GM12864 (cell line): ENCODE measurements at places on chromosomes 6 and 20.

- peak; percentile 82 for DNase-seq
Measured at GRCh38 chr6:36755435-36756348, 58.1 kb downstream of the RAB44 start.

DNA sequence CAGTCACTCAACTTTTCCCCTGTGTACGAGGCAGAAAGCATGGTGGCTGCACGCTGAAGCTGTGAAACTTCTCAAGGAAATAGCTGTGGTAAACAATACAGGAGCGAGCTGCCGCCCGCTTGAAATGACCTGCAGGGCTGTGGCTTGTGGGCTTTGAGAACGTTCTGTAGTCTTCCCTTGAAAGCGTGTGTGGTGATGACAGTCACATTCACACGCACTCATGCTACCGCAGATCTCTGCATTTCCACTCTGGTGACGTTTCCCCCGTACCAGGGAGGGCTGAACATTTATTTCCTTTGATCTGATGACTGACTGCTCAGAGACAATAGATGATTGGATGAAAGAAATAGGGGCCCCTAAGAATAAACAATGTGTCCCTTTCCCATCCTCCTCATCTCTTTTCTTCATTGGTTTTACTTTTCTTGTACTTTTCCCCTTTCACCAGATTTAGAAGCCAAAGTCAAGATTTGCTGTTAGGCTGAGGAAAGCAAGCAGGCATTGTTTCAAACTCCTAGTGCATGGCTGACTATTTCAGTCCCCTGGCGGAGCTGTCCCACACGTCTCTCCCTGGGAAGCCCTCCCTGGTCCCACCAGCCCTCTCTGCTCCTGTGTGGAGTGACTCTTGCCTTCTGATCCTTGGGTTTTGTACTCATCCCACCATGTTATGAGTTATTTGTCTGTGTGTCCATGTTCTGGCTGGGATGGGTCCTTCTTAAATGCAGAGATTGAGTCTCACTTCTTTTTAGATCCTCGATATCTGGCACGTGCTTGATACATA is 3.9 kb downstream of the SYTL3 start:
- peak; percentile 68 for DNase-seq

- no peak for DNase-seq
Measured at GRCh38 chr6:93272211-93272610, 147.1 kb downstream of the EPHA7 start.

- DNase-seq = no peak
Measured at GRCh38 chr20:21900431-21900830, 195.0 kb downstream of the PAX1 start.

GRCh38 chr6:137188855-137189254 is 15.4 kb upstream of the IL22RA2 start:
- DNase-seq = no peak

- DNase-seq = peak; percentile 38
Measured at GRCh38 chr6:49606721-49607390, 29.8 kb downstream of the RHAG start.

DNA sequence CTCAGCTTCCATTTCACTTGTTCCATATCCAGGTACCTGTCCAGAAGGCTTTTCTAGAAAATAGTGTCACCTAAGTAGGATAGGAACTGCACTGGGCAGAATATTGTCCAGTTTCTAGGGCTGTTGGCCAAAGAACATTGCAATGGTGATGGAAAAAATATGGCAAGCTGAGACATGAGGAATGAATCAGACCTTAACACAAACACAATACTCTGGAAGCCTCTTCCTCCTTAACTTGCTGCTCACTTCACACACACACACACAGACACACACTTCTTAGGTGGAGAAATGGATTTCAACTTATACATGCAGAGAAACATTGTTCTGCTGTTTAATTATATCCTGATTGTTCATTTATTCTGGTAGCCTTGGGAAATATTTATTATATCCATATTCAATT is 203.0 kb upstream of the RGS17 start:
- DNase-seq = no peak

DNA sequence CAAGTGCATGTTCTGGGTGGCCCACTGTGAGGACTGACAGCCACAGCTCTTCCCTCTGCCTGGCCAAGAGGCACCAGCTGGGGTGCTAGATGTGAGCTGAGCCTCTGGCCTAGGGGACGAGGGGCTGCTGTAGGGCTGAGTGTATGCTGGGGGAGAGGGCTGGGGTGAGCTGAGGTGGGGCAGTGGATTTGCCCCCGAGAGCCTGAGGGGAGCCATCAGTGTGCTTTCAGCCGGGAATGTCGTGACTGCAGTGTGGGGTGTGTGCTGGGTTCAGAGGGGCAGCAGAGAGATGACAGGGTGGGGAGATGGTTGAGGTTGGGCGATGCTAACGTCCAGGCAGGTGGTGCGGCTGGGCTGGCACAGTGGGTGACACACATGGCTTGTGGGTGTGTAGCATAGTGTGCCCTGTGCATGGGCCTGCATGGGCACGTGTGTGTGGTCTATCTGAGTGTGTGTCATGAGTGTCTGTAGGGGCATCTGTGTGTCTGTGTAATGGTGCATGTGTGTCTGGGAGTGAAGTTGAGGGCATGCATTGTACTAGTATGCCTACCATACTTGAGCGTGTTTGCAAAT is 46.0 kb upstream of the BLCAP start:
- DNase-seq = no peak

DNA sequence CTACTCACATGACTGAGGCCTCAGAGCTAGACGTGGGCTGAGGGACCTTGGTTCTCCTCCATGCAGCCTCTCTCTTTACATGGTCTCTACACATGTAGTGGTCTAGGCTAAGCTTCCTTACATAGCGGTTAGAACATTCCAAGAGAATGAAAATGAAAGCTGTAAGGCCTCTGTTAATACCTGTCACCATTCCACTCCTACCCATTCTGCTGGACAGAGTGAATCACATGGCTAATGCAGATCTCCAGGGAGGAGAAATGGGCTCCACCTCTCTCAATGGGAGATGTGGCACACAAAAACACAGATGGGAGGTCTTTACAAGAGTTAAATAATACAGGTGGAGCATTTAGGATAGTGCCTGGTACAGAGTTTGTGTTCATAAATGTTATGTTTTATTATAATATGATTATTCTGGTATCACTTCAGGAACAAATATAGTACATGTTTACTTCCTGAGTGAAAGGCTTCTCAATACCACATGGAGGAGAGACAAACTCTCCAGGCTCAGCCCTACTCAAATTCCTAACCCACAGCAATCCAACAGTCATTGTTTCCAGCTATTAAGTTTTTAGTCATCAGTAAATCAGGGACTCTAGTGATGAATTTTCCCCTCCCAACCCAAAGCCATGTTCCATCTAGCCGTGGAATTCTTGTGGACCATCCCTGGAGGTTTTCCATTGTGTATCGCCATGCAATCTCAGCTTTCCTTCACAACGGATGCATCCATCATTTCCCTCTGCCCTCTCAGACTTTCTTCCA is 57.9 kb downstream of the ISM1 start:
- DNase-seq = no peak

DNA sequence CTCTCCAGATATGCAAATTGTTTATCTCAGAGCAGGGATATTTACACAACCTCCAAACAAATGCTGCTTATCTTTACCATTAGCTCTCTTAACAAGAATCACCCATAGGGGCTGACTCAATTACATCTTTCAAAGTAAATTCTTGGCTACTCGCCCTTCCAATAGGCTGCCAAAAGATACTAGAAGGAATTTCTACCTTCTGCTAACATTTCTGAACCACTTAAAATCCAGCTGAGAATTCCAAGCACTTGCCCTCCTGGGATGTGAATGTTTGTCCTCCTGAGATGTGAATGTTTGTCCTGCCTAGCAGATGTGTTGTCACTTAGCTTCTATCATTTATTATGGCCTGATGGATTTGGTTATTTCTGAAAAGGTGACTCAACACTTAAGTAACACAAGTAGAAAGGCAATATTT is 388.0 kb downstream of the GJA1 start:
- DNase-seq = no peak

DNA sequence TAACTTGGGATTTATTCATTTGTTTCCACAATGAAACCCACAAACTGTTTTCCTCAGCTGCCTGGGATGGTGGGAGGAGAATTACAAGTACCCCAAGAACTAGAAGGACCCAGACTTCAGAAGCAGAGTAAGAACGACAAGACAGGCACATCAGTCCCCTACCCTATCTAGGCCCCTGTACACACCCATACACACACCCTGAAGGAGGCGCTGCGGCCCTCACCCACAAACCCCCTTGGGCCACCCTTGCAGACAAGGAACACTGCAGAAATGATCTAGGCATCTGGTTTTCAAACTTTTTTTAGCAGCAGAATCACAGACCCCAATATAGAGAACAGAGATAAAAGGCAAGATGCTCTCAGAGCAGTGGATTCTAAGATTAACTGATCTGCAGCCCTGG is 55.0 kb downstream of the TRERF1 start:
- no peak for DNase-seq

DNA sequence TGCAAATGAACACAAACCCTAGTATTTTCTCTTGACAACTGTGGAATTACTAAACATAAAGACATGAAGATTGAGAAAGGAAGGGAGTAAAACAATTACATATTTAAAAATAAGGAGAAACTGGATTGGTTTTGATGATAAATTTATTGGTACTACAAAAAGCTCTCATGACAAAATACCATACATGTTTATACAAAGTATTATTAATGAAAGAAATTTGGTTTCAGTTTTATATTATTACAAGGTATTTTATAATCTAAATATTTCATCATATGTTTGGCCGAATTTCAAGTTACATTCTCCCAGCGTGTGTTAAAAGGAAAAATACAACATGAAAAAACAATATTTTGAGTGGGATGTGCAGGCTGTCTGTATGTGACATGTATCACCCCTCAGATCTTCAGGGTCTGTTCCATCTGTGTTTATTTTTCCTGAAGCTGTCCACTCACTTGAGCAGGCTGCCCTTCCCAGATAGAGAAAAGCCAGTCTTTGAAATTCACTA is 568.4 kb downstream of the NKAIN2 start:
- no peak for DNase-seq

GRCh38 chr6:48994811-48995210 is 468.2 kb downstream of the MMUT start:
- no peak for DNase-seq

GRCh38 chr6:127484212-127484863 is 25.1 kb upstream of the KIAA0408 start:
- peak; percentile 40 for DNase-seq

GRCh38 chr6:152316024-152316423 is 321.1 kb downstream of the SYNE1 start:
- DNase-seq = no peak

DNA sequence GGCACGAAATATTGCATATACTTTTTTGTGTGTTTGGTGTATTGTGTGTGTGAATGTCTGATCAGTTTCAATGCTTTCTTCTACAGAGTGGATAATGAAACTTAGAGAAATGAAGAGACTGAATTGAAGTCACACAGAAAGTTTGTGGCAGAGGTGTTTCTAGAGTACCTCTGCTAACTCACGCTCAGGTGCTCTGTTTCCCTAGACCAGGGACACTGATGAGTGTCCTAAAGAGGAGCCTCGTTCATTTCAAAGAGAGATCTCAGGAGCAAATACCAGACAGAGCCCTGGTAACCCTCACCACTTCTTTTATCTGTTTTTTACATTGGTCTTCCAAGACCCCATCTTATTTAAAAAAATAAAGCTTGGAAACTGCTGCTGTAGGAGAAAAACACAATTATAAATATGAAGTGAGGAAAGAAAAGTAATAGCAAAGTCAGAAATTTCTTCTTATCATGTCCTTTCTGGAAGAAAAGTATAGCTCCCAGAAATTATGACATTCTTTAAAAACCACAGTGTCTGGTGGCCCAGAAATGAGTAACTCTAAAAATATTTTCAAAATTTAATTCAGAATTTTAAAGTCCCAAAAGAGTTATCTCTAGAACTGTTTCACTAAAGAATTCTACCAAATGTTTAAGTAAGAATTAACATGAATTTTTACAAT is 720.6 kb downstream of the RFPL4B start:
- DNase-seq = no peak

- DNase-seq = no peak
Measured at GRCh38 chr6:125844989-125845388, 54.2 kb downstream of the NCOA7 start.

GRCh38 chr6:56911847-56912246 is 43.1 kb upstream of the BEND6 start:
- DNase-seq = no peak

DNA sequence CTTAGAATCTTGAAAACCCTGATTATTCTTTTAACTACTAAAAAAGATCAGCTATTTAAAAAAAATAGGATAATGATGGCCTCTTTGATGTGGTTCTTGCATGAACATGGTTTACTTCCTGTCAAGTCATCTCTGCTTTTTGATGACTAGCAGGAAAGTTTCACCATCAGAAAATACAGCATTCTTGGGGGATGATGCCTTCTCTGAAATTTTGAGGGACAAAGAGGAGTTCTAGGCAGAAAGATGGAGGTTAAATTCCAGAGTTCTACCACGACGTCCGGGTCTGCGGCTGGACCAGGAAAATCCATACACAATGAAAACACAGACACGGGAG is 130.4 kb downstream of the OLIG3 start:
- DNase-seq = no peak

- no peak for DNase-seq
Measured at GRCh38 chr20:41540459-41540858, 77.7 kb downstream of the CHD6 start.

DNA sequence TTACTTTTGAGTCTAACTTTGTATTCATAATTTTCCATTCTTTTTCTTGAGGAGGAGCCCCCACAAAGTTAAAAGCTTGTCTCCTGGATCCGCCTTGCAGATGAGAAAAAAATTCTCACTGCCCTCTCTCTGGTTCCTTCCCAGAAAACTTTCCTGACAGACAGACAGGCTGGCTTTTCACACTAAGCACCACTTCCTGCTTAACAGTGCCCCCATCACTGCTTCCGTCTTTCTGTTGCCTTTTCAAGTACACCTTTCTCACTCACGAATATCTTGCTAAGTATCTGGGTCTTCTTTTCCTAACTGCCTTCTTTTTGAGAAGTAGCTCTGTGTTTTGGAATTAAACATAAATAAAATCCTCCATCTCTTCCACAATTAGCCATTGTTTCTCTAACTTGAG is 19.8 kb upstream of the LMBRD1 start:
- DNase-seq = no peak

DNA sequence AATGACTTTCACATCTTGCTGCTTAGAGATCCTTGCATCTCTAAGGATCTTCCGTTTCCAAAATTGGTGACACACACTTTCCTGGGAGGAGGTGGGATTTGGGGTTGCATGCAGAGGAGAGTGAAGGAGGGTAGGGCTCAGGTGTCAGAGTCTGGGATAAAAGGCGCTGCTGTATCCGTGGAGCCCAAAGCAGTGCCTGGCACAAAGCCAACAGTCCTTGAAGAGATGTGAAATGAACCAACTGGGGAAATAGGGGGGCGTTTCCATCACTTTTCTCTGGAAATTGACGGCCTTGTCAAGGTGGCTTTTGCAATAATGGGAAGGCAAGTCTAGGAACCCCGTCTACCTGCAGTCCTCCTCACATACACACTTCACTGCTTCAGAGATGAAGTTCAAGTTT is 59.5 kb upstream of the NELFCD start:
- DNase-seq = no peak
